Aortic smooth muscle cell (primary cell): ENCODE measurements at places on chromosomes 7 and 10. TPM values are rescaled to one million over a fixed set of nuclear protein-coding genes. Genes with fewer than 3 reads are reported as not detected.

The NEUROD6 gene
- not detected in 2 replicates for total RNA-seq

The MMRN2 gene
- total RNA-seq = 12.5 and 13.2 TPM in 2 replicates

The CLRN3 gene
- not detected in 2 replicates for total RNA-seq

The NAT16 gene
- total RNA-seq = not detected in 2 replicates

The BPGM gene
- total RNA-seq = 46.6 and 48.4 TPM in 2 replicates

The VPS41 gene
- total RNA-seq = 88.0 and 115 TPM in 2 replicates

The ZDHHC4 gene
- 57.6 and 59.2 TPM in 2 replicates for total RNA-seq

The DPYSL4 gene
- total RNA-seq = 2.6 and 4.6 TPM in 2 replicates

The GIMAP2 gene
- total RNA-seq = 0.68 and 1.6 TPM in 2 replicates
